ENCODE measurements at places on chromosomes 4 and X. TPM values are rescaled to one million over a fixed set of nuclear protein-coding genes. Genes with fewer than 3 reads are reported as not detected.

DNA sequence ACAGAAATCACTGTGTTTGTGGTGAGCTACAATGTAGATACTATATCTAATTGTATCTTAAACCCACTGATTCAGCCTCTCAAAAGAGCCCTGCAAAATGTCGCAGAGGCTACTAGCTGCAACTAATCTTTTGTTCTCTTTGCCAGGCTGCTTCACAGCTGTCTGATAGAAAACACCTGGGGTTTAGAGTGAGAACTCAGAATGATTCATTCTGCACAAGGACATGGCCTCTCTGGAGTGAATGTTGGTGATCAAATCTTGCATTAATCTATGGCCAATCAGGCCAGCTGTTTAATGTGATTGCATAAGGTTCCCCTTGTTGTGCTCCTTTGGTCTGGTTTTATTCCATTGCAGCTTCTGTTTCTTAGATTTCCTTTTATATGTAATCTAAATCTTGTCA lies 100.3 kb downstream of the EMCN start:
- peak; percentile 15 for DNase-seq

DNA sequence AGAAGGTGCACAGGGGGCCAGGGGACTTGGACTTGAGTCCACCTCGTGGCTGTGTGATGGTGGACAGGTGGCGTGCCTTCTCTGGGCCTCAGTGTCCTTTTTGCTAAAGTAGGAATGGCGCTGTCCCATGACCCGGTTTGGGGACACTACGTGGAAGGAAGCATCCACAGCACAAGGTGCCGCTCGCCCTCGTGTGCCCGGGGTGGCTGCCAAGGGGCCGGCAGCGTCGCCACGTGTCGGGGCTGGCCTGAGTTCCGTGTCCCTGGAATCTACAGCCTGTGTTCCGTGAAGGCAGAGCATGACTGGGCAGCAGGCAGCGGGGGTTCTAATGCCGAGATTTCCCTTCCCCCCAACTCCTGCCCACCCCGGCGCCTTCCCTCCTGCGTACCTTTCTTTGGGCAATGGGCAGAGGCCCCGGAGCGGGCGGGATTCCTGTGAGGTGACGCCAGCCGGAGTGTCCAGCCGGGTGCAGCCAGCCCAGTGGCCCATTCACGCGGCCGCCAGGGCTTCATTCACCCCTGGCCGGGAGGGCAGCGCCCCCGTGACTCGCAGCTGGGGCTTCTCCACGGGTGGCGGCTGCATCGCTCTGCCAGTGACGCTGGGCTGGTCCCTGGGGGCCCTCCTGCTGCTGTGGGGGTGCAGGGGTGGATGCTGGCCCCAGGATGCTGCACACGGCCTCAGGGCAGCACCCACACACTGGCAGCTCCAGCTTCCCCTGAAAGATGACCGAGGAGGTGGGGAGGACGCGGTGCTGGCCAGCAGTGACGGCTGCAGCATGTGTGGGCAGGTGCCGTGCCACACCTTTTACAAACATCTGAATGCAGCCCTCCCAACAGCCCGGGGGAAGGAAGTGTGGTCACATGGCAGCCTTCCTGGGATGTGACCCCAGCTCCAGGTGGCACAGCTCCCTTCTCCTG lies 21.2 kb downstream of the DOK7 start:
- peak; percentile 36 for DNase-seq

DNA sequence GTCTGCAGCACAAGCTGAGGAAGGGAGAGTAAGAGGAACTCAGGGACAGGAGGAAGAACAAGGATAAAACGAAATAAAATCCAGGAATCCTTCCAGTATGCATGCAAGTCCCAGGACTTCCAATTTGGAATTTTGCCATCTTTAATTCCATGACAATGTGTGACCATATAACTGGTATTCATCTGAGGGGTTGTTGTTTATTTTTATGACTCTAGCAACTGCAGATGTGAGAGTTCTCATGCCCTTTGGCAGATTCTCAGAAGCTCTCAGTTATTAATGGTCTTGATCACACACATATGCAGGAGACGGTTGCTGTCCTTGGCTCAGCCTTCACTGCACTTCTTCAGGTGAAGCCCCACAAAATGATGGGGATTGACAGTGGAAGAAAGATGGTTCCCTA lies 148.2 kb downstream of the SMIM20 start:
- DNase-seq, result no peak

- DNase-seq, result no peak
Observed at GRCh38 chrX:38859602-38860001, 58.3 kb downstream of the MID1IP1 start.

DNA sequence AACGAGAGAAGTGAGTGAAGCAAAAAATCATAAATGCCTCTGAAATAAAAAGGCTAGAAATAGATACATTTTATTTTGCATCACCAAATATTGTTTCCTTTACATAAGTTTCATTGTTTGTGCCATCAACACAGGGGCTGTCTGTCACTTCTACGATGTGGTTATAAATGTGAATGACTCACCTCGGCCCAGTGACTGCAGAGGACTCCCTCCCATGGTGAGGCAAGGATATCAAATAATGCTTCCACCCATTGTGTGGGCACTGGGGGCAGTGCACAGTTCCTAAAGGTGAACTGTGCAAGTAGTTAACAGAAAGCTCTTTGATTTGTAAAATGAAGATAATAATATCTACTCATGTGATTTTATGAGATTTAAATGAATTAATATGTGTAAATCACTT lies 230.3 kb upstream of the NEIL3 start:
- no peak for DNase-seq

DNA sequence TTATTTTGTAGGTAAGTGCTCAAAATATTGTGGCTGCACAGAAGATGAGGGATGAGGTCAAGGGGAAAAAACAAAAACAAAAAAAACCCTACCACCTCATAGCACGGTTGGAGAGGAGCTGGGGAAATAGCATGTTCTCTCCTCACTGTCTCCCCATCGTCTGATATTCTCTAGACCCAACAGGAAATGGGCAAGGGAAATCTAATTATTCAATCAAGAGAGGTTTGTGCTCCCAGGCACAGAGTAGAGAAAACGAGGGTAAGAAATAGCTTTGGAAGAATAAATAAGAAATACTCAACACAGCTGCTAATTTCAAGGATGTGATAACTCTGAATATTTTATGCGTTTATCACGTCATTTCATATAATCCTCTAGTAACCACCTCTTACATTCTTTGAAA lies 619.2 kb upstream of the GNPDA2 start:
- no peak for DNase-seq

DNA sequence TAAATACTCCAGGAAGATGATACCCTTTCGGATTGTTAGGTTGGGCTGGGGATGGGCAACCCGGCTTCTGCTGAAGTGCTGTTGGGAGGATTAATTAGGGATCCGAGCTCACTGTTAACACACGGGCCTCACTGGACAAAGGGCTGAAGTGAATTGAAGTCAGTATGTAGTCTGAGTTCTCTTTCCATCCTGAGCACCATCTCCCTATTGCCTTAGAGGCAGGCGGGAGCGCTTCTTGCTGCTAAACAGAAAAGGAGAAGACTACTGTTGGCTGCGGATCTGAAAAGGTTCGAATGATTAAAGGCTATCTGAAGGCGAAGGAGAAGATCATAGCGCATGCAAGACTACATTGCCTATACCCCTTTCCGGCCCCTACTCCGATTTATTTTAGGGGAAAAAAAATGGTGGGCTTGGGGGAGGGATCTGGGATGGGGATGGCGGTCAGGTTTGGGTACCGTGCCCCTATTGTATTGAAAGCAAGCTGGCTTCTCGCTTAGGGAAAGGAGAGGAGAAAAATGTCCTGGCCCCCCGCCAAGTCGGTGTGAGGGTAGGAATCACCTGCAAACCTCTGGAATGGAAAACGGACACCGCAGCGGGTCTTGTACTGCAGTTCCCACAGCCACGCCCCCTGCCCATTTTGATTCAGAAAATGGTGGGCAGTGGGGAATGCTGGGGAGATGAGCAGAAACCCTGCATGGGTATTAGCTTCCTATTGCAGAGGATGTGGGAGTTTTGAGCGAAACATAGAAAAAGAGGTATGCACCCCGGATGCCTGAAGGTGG lies 22.3 kb downstream of the MORF4L2 start:
- DNase-seq, result no peak

The KLF3 gene
- polyA plus RNA-seq, result 65.4 TPM

- DNase-seq, result no peak
Observed at GRCh38 chrX:78493180-78493579, 165.8 kb upstream of the CYSLTR1 start.

DNA sequence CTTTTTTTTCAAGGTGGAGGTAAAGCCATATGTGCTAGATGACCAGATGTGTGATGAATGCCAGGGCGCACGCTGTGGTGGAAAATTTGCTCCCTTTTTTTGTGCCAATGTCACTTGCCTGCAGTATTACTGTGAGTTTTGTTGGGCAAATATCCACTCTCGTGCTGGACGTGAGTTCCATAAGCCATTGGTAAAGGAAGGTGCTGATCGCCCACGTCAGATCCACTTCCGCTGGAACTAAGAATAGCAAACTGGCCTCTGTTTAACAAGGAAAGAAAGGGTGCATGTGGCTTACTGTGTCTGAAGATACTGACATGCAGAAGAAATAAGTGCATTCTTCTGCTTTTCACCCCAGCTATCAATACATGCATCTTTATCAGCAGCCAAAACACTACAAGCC lies 63.9 kb downstream of the CPEB2 start:
- DNase-seq, result no peak

- DNase-seq, result no peak
Observed at GRCh38 chrX:455673-456072, 69.0 kb upstream of the PPP2R3B start.

GRCh38 chr4:81164623-81165416 lies 50.2 kb downstream of the PRKG2 start:
- DNase-seq, result no peak

DNA sequence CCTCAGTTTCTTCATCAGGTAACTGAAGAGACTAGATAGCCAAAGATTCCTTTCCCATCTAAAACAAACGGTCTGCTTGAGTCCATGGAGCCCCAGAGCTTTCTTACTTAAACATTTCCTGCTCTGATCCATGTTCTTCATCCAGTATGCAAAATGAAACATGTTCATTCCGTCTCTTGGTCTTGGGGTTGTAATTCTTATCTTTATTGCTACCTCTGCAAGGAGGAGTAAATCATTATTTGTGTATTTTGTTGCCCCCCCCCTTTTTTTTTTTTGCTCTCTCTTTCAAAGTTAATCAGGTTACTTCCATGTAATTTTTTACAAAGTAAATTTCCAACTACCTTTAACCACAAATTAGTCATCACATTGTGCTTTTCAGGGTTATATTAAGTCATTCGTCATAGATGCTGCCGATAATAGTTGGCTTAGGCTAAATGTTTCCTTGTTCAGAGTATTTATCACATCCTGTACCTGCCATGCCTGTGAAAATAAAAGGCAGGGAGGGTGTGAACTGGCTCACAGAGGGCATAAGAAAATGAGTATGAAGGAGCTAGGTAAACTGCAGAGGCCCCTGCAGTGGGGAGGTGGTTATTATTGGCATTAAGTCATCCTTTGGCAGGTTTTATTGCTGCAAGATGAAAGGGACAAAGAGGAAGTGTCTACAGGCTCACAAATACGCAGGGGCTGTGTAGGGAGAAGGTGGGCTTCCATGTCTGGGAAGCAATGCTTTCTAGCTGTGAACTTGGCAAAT lies 76.7 kb upstream of the HS3ST1 start:
- no peak for DNase-seq

The CCSER1 gene
- polyA plus RNA-seq, result 22.4 TPM

The PPP2R2C gene
- polyA plus RNA-seq, result 0.40 TPM

DNA sequence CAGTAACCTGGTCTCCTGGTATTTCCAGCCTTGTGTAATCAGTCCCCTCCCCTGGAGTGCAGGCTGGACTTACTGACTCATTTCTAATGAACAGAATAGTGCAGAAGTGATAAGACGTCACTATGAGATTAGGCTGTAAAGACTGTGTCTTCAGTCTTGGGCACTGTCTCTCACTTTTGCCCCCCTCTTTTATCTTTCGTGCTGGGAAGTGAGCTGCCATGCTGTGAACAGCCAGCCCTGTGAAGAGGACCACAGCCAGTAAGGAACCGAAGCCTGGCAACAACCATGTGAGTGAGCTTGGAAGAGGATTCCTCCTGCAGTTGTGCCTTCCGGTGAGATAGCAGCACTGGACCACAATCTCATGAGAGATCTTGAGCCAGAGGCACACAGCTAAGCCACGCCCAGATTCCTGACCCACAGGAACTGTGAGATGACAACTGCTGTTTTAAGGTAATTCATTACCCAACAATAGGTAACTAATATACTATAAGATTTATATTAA lies 67.5 kb upstream of the GPR34 start:
- DNase-seq, result no peak

GRCh38 chr4:140641105-140641555 lies 72.4 kb upstream of the UCP1 start:
- DNase-seq, result no peak

The SAP30 gene
- 14.9 TPM for polyA plus RNA-seq

The TRIM60 gene
- polyA plus RNA-seq, result not detected

The VGLL1 gene
- 7.2 TPM for polyA plus RNA-seq

DNA sequence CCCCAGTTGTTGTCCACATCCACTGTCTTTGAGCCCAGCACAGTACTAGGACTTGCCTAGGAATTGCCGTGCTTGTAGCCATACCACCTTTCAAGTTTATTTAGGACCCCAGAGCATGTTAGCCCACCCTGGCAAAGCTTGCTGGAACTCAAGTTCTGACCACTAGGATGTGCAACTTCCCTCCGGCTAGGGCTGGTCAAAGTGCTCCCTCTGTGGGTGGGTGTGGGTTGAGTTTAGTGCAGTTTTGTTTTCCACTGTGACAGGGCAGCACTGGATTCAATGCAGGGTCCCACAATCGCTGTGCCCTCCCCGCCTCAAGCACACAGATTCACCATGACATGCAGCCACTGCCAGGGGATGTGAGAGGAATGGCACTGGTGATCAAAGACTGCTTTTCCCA lies 96.0 kb downstream of the RASGEF1B start:
- DNase-seq, result no peak

DNA sequence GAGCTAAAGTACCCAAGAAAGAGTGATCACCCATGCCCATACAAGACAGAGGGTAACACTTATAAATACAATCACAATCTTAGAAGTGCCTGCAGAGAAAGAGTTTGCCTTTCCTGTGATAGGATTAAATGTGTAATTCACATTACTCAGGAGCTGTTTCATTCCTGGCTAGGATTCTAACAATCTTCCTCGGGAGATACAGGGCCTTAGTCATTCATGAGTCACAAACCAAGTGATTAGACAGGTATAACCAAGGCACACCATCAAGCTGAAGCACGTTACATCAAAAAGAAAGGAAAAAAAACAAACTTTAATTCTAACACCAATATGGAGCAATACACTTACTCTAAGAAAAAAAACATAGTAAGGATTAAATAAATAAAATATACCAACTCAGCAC lies 14.9 kb downstream of the ABCG2 start:
- no peak for DNase-seq

GRCh38 chrX:17584248-17584681 lies 153.0 kb upstream of the SCML1 start:
- DNase-seq, result no peak

The ITM2A gene
- polyA plus RNA-seq, result 78.8 TPM

- no peak for DNase-seq
Observed at GRCh38 chr4:39975488-39976089, 2.1 kb downstream of the PDS5A start.

DNA sequence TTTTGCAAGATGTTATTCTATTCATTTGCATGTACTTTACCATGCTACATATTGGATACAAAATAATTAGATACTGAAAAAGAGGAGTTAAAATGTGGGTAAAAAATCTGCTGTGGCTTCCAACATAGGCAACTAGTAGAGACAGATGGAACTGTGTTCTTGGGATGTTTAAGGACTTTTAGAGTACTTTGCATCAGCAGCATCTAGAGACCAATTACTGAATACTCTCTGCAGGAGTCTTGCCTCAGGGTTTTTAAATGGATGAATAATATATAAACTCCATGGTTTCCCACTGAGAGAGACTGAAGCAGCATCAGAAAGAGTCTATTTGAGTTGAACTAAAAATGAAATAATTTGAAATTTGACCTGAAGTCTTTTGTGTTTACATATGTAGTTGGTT lies 676.7 kb downstream of the GALNTL6 start:
- DNase-seq, result no peak

- no peak for DNase-seq
Observed at GRCh38 chrX:119816300-119816699, 24.9 kb upstream of the RPL39 start.

Measured in left kidney (tissue), 8 donors.